Kidney (tissue), 22 donors: ENCODE measurements at places on chromosomes 5 and 9.

DNA sequence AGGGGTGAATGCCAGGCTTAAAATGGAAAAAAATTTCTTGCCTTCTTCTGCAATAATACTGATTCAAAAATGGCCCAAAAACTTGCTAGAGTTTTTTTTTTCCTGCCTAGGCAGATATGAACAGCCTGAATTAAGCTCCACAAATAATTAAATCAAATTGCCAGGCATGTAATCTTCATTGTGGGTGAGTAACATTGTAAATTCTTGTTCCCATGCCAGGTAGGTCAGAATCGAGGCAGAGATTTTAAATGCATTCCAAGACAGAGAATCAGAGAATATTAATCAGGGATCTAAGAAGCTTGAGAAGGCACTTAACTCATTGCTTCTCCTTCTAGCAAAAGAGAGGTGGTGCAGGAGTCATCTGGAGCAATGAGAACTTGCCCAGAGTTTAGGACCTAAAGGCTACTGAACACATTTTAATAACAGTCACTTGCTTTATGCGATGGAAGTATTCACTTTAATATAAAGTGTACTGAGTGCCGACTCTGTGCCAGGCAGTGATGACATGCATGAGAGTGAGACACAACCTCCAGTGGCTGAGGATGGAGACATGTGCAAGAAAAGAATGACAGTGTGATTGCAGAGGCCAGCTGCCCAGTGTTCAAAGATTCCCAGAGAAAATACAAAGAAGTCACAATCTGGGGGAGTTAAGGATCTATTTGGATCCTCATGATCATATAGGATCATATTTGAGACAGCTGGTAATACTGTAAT is 102.3 kb downstream of the APBA1 start:
- DNase-seq, result no peak

DNA sequence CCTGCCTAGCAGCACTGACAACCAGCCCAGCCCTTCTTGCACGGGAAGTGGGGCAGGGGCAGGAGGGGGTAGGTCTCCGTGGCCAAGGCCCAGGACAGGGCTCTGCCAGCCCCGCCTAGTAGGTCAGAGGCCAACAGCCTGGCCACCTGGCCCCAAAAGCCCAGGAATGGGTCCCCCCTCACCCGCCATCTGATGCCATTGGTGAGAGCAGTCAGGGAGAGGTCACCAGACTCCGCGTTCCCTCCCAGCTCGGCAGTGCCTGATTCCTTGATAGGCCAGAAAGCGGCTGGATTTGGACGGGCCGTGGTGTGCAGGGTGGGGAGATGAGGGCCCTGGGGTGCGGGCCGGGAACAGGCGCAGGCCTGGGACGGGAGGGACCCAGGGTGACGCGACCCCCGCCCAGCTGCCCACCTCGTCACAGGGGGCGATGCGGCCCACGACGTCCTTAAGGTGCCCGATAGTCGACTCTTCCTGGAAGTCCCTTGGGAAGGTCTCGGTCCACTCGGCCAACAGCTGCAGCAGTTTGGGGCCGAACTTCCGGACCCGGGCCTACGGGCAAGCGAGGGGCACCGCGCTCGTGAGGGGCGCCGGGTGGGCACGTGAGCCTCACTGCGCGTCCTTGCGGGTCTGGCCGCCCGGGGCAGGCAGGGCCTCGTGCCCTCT is 64.5 kb upstream of the RNF130 start:
- DNase-seq, result no peak

DNA sequence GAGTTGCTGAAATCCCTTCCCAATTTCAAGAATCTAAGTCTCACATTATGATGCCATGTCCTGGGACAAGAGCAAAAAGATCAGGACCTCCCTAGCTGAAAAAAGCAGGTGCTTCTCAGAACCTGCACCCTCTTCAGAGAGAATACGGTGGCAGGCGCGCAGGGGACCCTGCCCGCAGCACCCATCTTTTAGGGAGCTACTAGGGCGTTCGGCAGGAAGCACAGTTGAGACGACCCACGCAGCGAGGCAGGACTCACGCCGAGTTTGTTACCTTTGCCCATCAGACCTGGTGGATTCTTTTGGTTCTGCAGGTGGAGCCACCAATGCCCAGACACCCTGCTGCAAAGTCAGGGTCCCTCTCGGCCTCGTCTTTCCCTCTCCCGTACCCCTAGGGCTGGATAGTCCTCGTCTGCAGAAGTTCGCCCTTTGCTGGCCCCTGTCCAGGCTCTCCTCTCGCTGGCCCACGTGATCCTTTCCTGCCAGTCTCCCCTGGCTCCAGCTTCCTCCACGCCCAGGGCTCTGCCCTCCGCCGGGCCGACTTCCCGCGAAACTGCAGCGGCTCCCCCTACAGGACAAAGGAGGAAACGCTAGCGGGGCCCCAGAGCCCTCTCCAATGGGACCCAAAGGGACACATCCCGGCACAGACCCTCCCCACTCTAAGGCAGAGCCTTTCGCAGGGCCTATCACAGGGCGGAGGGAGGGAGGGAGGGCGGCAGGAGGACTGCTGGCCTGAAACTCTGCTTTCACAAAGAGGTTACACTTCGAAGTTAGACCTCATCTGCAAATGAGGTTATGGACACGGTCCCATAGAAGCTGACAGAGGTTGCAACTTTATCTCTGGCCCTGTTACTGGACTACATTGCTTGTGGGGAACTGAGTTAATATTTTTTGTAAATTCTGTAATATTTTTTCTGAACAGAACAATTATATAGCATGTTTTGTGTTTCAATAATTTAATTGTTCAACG is 28.8 kb downstream of the TMEM174 start:
- peak; percentile 89 for DNase-seq

GRCh38 chr9:133099726-133100505 is 21.1 kb downstream of the RALGDS start:
- DNase-seq, result no peak

GRCh38 chr9:81489046-81489445 is 200.3 kb downstream of the TLE1 start:
- no peak for DNase-seq

- DNase-seq, result no peak
Measured at GRCh38 chr5:158456756-158457155, 597.8 kb upstream of the CLINT1 start.

DNA sequence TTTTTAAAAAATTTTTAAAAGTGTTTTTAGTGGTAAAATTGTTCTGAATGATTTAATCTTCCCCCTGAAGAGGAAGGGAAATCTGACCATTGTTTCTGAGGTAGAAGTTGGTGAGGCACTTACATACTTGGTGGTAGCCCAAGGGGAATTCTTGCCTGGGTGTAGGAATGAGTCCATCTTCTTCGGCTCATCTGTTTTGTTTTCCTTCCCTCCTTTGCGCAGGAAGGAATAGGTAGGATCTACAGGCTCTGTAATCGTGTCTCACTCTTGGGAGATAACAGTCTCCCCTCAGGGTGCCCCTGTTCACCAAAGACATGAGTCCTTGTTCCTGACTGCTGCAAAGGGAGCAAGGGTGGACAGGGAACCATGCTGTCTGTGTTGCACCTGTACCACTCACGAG is 138.1 kb downstream of the HSPA4 start:
- no peak for DNase-seq

DNA sequence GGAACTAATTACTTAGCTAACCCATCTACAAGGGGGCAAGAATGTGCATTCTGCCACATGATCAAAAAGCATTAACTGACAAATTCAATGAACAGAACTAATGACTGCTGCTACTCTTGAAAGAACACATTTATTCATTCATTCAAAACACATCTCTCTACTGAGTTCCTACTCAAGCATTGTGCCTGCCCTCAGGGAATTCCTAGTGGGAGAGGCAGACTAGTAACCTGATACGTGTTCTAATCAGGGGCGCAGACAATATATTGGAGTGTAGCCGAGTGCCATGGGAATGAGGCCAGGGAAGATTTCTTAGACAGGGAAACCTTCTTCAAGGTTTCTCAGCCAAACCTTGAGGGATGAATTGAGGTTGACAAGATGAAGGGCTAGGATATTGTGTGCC is 56.7 kb upstream of the PAPPA start:
- peak; percentile 24 for DNase-seq

- DNase-seq, result no peak
Measured at GRCh38 chr5:150208187-150209098, 18.6 kb downstream of the SLC6A7 start.

DNA sequence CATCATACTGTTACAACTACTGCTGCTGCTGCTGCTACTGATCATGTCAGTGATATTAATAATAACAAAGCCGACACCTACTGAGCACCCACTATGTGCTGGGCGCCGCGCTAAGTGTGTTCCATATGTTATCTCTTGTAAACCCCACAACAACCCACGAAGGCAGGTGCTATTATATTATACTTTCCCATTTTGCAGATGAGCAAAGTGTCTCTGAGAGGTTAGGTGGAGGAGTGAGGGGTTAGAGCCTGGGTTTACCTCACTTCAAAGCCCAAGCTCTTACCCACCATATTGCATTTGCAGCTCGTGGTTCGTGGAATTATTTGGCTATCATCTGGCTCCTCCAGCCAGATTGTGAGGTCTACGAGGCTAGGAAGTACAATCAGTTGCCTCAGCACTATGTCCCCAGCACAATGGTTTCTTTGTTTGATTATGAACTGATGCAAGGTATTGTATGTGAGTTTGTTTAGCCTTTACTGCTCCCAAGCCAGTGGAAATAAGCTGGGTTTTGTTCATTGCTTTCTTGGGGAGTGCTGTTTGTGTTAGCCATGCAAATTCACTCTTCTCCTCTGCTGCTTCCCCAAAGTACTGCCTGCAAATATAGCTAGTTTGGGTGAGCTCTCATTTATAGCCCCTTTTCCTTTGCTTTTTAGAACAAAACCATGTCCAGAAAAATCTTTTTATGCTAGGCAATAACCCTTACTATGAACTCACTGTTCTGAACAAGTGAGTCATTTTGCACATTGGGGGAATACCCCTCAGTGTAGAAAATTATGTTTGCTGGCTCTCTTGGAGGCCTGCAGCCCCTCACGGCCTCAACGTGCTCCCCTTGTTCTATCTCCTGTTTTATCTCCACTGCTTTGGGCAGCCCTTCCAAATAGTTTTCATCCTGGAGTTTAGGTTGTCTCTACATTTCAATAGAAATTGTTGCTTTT is 47.9 kb downstream of the ALG2 start:
- DNase-seq, result no peak

DNA sequence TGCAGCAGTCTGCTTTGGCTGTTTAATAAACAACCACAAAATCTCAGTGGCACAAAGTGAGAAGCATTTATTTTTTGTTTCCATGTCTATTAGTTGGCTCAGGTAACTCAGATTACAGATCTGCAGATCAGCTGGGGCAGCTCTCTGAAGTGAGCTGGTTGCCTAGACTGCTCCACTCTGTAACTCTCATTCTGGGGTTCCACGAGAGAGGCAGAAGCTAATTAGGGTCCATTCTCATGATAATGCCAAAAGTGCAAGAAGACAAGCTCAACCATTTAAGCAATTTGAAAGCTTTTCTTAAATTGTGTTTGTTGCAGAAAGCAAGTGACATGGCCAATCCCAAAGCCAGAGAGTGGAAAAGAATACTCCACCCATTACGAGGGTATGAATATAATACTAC is 13.2 kb downstream of the MEIKIN start:
- DNase-seq, result no peak

GRCh38 chr9:93958819-93959682 is 3.9 kb upstream of the BARX1 start:
- peak; percentile 66 for DNase-seq

- DNase-seq, result no peak
Measured at GRCh38 chr5:535846-536698, 11.8 kb upstream of the SLC9A3 start.

DNA sequence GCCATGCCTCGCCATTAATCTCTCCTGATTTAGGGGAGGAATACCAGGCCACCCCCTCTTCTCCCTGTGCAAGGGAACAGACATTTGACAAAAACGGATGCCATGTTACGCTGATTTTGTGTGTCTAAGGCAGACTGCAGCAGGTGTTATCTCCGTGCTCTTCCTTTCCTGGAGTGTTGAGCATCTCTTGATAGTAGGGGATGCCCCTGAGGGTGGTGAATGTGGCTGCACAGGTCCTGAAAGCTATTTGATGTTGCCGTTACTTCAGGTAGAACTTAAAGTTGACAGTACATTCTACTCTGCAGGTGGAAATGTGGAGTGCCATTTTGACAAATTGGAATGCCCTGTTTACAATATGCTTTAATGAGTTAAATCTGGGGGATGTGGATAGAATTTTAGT is 21.5 kb downstream of the TENT4A start:
- no peak for DNase-seq

- no peak for DNase-seq
Measured at GRCh38 chr5:23606927-23607326, 99.5 kb downstream of the PRDM9 start.

DNA sequence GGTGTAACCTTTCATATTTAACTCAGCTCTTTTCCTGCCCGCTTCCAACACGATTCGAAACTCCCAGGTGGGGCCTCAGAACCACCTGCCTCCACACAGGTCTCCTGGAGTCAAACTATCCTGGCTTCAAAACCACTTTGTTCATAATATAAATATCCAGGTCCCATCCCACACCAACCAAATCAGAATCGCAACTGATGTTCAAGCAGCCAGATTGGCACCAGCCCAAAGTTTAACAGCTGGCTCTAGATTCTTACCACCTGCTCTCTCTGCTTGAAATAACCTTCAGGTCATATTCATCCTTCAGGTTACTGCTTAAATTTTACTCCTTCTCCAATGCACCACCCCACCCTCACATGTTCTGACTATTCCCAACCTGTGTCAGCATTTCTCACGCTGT is 231.4 kb upstream of the TRPM3 start:
- DNase-seq, result no peak

GRCh38 chr5:45383985-45384384 is 312.2 kb downstream of the HCN1 start:
- DNase-seq, result no peak

- peak; percentile 22 for DNase-seq
Measured at GRCh38 chr5:171207256-171207847, 101.7 kb upstream of the TLX3 start.

DNA sequence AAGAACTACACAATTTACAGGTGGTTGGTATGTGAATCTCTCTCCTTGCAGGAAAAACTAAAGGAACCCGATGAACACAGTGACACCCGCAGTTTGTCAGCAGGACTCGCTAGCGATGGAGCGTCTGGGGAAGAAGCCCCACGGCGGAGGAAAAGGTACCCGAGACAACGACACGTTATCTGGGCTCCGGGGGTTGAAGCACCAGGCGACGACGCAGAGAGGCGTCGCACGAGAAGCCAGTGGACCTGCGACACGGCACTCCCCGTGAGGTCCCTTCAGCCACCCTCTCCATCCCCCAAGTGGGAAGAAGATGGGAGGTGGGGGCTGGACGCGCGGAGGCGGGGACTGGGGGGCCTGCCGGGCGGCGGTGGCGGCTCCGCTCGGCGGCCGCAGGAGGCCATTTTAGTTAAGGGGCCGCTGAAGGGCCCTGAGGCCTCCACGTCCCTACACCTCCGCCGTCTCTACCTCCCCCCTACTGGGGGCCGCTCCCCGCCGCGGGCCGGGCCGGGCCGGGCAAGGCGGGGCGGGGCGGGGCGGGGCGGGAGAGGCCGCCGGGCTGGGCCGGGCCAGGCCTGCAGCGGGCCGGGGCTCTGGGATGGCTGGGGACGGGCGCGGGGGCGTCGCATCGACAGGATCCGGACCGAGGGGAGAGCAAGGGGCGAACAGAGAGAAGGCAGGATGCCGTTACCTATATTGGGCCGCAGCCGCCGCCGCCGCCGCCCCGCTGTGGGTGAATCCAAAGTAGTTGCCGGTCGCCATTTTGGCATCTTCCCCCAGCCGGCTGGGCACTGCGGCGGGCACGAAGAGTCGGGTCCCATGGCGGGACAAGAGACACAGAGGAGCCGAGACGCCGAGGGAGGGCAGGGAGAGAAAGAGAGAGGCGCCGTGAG is 754 bp downstream of the ZFR start:
- DNase-seq, result peak; percentile 85
